ENCODE measurements at places on chromosomes 7 and 10. TPM values are rescaled to one million over a fixed set of nuclear protein-coding genes. Genes with fewer than 3 reads are reported as not detected.

The IGF2BP3 gene
- 30.7 TPM for polyA plus RNA-seq

The SMURF1 gene
- 9.6 TPM for polyA plus RNA-seq

The EPHB6 gene
- polyA plus RNA-seq = 0.86 TPM

The HHEX gene
- 81.0 TPM for polyA plus RNA-seq
